ENCODE measurements at places on chromosomes 1 and 21. TPM values are rescaled to one million over a fixed set of nuclear protein-coding genes. Genes with fewer than 3 reads are reported as not detected.

Gene SRGAP2
- 28.9 TPM for polyA plus RNA-seq

Gene FCRL5
- 80.1 TPM for polyA plus RNA-seq

Gene LRRC39
- polyA plus RNA-seq: 0.91 TPM

Gene OVAAL
- not detected for polyA plus RNA-seq

Gene SPRR1B
- polyA plus RNA-seq: not detected

Gene SPRR2A
- not detected for polyA plus RNA-seq

Gene FAM72C
- polyA plus RNA-seq: 0.27 TPM

Gene NOTCH2
- polyA plus RNA-seq: 32.1 TPM

Gene HES2
- not detected for polyA plus RNA-seq

Gene IGSF5
- polyA plus RNA-seq: not detected

Gene FCRL2
- 254 TPM for polyA plus RNA-seq

Gene TDRD5
- not detected for polyA plus RNA-seq

Gene NBPF11
- polyA plus RNA-seq: 26.8 TPM

Gene RAB7B
- polyA plus RNA-seq: not detected

Gene S100A5
- polyA plus RNA-seq: not detected

Gene LCE1F
- not detected for polyA plus RNA-seq

Gene CYP4Z1
- polyA plus RNA-seq: not detected

Gene SLC45A1
- polyA plus RNA-seq: 0.64 TPM

Gene RXFP4
- not detected for polyA plus RNA-seq

GRCh38 chr1:103363008-103363365 is 162.5 kb upstream of the RNPC3 start:
- H3K36me3 ChIP-seq: no peaks in the 10 kb centered on the region
- H3K4me3 ChIP-seq: no peak overlapping the region
- no peak overlapping the region for H3K27ac ChIP-seq
- no peaks in the 10 kb centered on the region for H3K27me3 ChIP-seq
- no peak for DNase-seq
- no peaks in the 10 kb centered on the region for H3K4me1 ChIP-seq

- H3K27me3 ChIP-seq: no peaks in the 10 kb centered on the region
- peaks cover 29% of the 10 kb centered on the region for H3K4me1 ChIP-seq
- no peak overlapping the region for H3K27ac ChIP-seq
- peak; percentile 48 for DNase-seq
- no peak overlapping the region for H3K4me3 ChIP-seq
- no peaks in the 10 kb centered on the region for H3K36me3 ChIP-seq
Measured at GRCh38 chr1:205751036-205751651, 1.2 kb upstream of the NUCKS1 start.

DNA sequence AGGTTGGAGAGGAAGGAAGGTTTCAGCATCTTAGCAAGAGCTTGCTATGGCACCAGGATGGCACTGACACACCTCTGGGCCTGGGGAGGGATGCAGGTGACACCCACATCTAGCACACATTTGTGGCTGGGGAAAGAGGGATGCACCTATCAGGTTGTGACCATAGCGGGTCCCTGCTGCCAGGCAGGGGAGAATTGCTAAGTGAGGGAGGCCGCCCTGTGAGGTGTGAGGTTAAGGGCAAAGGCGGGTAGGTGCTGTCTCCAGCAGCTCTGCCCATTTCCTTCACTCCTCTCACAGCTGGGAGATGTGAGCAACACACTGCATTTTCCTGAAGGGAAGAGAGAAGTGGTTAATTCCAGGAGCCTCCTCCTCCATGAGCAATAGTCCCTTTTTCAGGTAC is 83.2 kb upstream of the TLR5 start:
- no peaks in the 10 kb centered on the region for H3K27me3 ChIP-seq
- H3K36me3 ChIP-seq: no peaks in the 10 kb centered on the region
- H3K4me3 ChIP-seq: no peak overlapping the region
- H3K27ac ChIP-seq: no peak overlapping the region
- no peak for DNase-seq

GRCh38 chr1:218711001-218711400 is 365.9 kb downstream of the TGFB2 start:
- H3K4me1 ChIP-seq: no peaks in the 10 kb centered on the region
- H3K27me3 ChIP-seq: no peaks in the 10 kb centered on the region
- H3K36me3 ChIP-seq: no peaks in the 10 kb centered on the region
- no peak for DNase-seq
- H3K4me3 ChIP-seq: no peak overlapping the region

GRCh38 chr1:161994175-161994668 is 29.4 kb downstream of the OLFML2B start:
- no peaks in the 10 kb centered on the region for H3K27me3 ChIP-seq
- no peak overlapping the region for H3K27ac ChIP-seq
- DNase-seq: no peak
- no peak overlapping the region for H3K4me3 ChIP-seq
- no peaks in the 10 kb centered on the region for H3K36me3 ChIP-seq

GRCh38 chr21:35208104-35208503 is 159.0 kb upstream of the RUNX1 start:
- H3K36me3 ChIP-seq: no peaks in the 10 kb centered on the region
- no peak for DNase-seq
- H3K27me3 ChIP-seq: no peaks in the 10 kb centered on the region
- peaks cover 23% of the 10 kb centered on the region for H3K4me1 ChIP-seq

GRCh38 chr1:92503926-92504285 is 17.2 kb upstream of the GFI1 start:
- no peak overlapping the region for H3K27ac ChIP-seq
- no peak for DNase-seq
- H3K36me3 ChIP-seq: no peaks in the 10 kb centered on the region

DNA sequence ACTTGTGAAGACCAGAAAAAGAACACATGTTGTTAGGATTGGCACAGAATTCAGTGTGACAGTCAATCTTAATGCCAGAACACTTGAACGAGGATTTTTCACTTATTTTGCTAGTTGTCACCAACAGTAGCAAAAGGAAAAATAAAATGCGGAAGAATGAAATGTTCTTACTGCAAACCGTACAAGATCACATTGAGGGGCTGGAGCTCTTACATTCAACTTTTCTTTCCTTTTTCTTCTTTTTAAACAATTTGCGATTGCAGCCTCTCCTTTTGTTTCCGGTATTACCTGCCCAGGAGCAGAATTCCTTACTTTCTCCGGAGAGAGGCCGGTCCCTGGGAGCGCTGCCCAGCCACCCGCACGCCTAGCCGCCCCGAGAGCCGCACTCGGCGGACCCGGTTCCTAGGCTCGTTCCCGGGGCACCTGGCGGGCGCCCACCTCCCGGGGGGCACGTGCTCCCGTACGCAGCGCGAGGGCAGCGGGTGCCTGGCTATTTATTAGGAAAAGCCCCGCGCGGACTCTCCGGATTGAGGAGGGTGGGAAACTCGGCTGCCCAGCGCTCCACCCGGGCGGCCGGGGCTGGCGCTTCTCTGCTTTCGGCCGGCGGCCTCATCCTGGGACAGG is 1.2 kb upstream of the CAMTA1 start:
- no peaks in the 10 kb centered on the region for H3K27me3 ChIP-seq
- no peaks in the 10 kb centered on the region for H3K36me3 ChIP-seq
- no peak for DNase-seq
- H3K27ac ChIP-seq: peak overlapping the region; percentile 99
- peak overlapping the region; percentile 82 for H3K4me3 ChIP-seq

- H3K36me3 ChIP-seq: no peaks in the 10 kb centered on the region
- no peaks in the 10 kb centered on the region for H3K27me3 ChIP-seq
- DNase-seq: no peak
- no peaks in the 10 kb centered on the region for H3K4me1 ChIP-seq
- no peak overlapping the region for H3K4me3 ChIP-seq
Measured at GRCh38 chr1:228241259-228241658, 33.4 kb downstream of the OBSCN start.

GRCh38 chr1:50667272-50667671 is 244.0 kb upstream of the DMRTA2 start:
- no peak overlapping the region for H3K4me3 ChIP-seq
- no peak for DNase-seq
- H3K27me3 ChIP-seq: no peaks in the 10 kb centered on the region
- peaks cover 9% of the 10 kb centered on the region for H3K4me1 ChIP-seq
- H3K27ac ChIP-seq: peak overlapping the region; percentile 3

- H3K36me3 ChIP-seq: no peaks in the 10 kb centered on the region
- no peaks in the 10 kb centered on the region for H3K27me3 ChIP-seq
- H3K4me1 ChIP-seq: no peaks in the 10 kb centered on the region
- no peak for DNase-seq
Measured at GRCh38 chr21:14040386-14040785, 170.4 kb downstream of the LIPI start.

DNA sequence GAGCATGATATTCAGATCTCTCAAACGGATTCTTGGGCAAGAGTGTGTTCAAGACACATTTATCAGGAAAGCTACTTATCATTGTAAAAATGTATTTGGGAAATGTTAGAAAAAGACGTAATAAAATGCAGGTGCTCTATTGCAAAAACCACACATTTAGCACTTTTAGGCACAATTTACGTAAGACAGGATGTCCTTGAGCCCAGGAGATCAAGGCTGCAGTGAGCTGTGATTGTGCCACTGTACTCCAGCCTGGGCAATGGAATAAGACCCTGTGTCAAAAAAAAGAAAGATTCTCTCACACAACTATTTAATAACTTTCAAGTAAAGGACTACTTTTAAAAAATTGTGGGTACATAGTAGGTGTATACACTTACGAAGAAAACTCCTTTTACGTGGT is 18.4 kb downstream of the SLC25A33 start:
- no peak overlapping the region for H3K4me3 ChIP-seq
- no peak overlapping the region for H3K27ac ChIP-seq
- no peaks in the 10 kb centered on the region for H3K4me1 ChIP-seq
- peaks cover 33% of the 10 kb centered on the region for H3K36me3 ChIP-seq
- DNase-seq: no peak
- no peaks in the 10 kb centered on the region for H3K27me3 ChIP-seq

- DNase-seq: no peak
- no peaks in the 10 kb centered on the region for H3K27me3 ChIP-seq
- no peak overlapping the region for H3K4me3 ChIP-seq
Measured at GRCh38 chr21:16713331-16714117, 799.3 kb upstream of the CXADR start.

DNA sequence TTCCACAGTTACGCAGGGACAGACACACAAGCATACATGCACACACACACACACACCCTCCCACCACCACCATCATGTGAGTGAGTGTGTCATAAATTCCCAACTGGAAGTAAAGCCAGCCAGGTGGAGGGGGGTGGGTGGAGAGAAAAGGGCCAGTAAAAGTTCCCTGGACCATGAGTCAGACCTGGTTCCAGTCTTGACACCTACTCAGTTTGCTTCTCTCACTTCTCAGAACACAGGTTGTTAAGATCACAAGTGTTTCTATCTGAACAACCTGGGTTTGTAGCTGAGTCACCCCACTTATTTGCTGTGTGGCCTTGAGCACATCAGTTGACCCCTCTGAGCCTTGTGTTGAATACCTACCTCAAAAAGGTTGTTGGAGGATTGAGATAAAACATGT is 9.6 kb downstream of the EPHA10 start:
- no peak overlapping the region for H3K27ac ChIP-seq
- no peaks in the 10 kb centered on the region for H3K36me3 ChIP-seq
- no peak overlapping the region for H3K4me3 ChIP-seq
- peaks cover 18% of the 10 kb centered on the region for H3K4me1 ChIP-seq
- no peak for DNase-seq

DNA sequence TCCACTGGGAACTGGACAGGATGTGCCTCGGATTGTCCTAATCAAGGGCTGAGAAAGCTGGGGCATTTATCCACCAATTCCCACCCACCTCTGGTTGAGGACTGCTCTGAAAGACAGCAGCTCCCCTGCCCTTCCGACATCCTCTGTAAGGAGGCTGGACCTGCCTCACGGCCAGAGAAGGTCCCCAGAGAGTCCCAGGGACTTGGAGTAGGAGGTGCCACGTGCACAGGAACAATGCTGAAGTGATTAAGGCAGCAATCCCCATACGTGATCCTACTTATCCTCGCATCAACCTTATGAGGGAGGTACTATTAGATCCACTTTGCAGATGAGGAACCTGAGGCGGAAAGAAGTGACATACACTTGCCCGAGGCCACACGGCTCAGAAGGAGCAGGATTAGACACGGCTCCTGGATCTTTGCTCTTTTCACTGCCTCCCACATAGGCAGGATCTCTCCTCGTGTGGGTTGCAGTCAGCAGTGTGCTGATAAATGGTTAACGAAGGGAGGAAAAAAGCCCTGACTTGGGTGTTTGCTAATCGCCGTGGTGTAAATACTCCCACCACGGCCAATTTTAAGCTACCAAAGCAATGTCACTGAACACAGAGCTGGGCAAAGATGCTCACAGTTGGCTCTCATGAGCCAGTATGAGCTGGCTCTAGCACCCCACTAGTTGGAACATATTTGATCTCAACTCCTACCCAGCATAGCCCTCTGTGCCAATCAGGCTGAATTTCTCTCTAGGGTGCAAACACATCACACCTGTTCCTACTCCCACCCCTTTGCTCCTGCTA is 18.6 kb upstream of the LDLRAP1 start:
- H3K4me1 ChIP-seq: no peaks in the 10 kb centered on the region
- no peaks in the 10 kb centered on the region for H3K27me3 ChIP-seq
- DNase-seq: no peak
- H3K4me3 ChIP-seq: no peak overlapping the region
- no peaks in the 10 kb centered on the region for H3K36me3 ChIP-seq
- H3K27ac ChIP-seq: no peak overlapping the region

DNA sequence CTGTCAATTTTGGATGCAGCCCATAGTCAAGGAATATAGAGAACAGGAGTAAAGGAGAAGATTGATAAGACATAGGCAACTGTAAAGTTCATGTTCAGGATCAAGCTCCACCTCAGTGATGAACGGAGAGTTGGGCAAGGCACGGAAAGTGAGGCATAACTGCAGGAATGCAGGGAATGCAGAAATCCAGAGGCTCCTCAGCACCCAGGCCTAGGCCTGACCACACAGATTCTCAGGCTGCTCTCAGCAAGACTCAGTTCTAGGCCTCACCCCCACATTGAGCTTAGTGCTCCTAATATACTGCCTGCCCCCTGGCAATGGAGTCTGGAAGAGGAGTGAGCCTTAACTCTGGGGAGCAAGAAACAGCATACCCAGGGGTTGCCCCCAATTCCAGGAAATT is 36.3 kb upstream of the S1PR1 start:
- H3K27me3 ChIP-seq: no peaks in the 10 kb centered on the region
- no peaks in the 10 kb centered on the region for H3K36me3 ChIP-seq
- no peak for DNase-seq
- H3K4me1 ChIP-seq: peaks cover 12% of the 10 kb centered on the region

GRCh38 chr21:44301961-44302406 is 2.1 kb downstream of the PFKL start:
- peaks cover 72% of the 10 kb centered on the region for H3K4me1 ChIP-seq
- H3K27ac ChIP-seq: peak overlapping the region; percentile 43
- no peaks in the 10 kb centered on the region for H3K36me3 ChIP-seq
- H3K4me3 ChIP-seq: peak overlapping the region; percentile 9
- H3K27me3 ChIP-seq: no peaks in the 10 kb centered on the region
- no peak for DNase-seq

GRCh38 chr1:226371027-226371694 is 36.7 kb downstream of the PARP1 start:
- no peak for DNase-seq
- no peaks in the 10 kb centered on the region for H3K27me3 ChIP-seq
- H3K4me3 ChIP-seq: no peak overlapping the region
- peak overlapping the region; percentile 58 for H3K27ac ChIP-seq
- H3K36me3 ChIP-seq: peaks cover 72% of the 10 kb centered on the region
